ENCODE measurements at places on chromosomes 11 and 22.
A peak's percentile ranks its signal among the peaks of the same experiment; 100 is the strongest.

DNA sequence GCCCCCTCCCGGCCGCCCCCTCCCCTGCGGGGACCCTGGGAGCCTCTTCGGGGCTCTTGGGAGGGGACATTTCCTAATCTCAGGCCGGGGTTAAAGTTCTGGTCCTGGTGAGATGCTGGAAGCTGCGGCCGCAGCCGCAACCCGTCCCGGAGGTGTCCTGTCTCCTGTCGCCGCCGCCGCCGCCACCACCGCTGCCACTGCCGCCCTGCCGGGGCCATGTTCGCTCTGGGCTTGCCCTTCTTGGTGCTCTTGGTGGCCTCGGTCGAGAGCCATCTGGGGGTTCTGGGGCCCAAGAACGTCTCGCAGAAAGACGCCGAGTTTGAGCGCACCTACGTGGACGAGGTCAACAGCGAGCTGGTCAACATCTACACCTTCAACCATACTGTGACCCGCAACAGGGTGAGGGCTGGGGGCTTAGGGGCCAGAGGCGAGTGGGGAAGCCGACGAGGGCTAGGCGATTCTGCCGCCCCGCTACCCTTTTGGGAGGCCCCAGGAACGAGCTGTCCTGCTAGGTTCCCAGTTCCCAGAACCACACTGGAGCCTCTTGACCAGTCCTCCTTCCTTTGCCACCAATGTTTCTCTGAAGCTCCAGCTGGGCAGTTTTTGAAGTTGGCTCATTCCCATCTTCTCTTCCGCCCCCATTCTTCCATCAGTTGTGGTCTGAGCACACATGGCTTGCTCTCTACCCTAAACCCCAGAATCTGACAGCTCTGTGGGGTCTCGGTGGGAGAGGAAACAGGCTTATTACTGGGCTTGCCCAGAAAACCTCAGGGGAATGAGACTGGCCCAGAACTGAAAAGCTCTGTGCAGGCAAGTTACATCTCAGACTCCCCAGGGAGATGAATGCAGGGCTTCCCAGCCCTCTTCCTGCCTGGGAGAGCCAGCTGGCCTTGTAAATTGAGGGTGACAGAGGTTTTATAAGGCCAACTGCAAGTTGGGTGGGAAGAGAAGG, 781 bp downstream of the SIDT2 start:
- peak; percentile 53 for DNase-seq

DNA sequence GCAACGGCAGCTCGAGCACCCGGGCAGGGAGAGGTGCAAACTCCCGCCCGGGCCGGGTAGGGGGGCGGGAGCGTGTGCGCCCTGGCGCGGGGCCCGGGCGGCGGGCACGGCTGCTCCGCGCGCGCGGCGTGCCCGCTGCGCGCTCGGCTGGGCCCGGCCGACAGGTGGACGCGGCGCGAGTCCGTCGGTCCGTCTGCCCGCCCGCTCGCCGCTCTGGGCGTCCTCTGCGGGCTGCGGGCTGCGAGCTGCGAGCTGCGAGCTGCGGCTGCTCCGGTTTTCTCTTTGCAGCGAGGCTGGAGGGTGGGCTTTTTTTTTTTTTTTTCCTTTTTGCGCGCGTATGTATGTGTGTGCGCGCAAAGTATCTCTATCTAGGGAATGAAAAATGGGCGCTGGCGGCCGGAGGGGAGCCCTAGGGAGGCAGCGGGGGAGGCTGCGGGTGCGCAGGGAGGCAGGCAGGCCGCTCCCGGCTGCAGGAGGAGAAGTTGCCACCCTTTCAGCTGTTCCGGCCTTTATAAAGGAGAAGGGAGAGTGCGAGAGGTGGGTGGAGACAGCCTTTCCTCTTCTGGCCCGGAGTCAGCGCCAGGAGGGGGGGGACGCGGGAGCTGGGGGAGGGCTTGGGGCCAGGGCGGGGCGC, at the start of gene PDGFB:
Gene PDGFB, minus strand, starts transcription at position 487 of the 634 bp plus-strand sequence. CDS start 1,019 bp downstream, outside the sequence.
- no peak for DNase-seq

- DNase-seq, result no peak
Measured at GRCh38 chr22:47610764-47611163, 848.3 kb downstream of the TBC1D22A start.

- no peak for DNase-seq
Measured at GRCh38 chr22:31436132-31436531, 36.7 kb downstream of the DRG1 start.

- DNase-seq, result no peak
Measured at GRCh38 chr11:122852796-122853160, 14.5 kb downstream of the CRTAM start.

DNA sequence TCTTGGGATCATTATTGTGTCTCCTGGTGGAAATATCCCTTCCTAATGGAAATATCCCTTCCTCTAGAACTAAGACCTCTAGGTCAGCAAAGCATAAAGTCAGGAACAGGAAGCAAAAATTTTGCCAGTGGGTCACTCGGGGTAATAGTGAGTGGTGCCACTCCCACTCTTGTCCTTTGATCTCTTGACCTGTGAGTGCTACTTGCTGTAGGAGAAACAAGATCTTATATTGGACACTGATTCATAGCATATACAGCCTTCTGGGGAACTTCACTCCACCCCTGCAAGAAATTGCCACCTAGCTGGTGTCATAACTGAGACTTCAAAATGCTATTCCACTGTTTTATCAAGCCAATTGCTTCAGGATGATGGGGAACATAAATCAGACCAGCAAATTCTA, 44.7 kb upstream of the TMEM45B start:
- no peak for DNase-seq

GRCh38 chr11:78912778-78913177, 338.1 kb upstream of the NARS2 start:
- no peak for DNase-seq

DNA sequence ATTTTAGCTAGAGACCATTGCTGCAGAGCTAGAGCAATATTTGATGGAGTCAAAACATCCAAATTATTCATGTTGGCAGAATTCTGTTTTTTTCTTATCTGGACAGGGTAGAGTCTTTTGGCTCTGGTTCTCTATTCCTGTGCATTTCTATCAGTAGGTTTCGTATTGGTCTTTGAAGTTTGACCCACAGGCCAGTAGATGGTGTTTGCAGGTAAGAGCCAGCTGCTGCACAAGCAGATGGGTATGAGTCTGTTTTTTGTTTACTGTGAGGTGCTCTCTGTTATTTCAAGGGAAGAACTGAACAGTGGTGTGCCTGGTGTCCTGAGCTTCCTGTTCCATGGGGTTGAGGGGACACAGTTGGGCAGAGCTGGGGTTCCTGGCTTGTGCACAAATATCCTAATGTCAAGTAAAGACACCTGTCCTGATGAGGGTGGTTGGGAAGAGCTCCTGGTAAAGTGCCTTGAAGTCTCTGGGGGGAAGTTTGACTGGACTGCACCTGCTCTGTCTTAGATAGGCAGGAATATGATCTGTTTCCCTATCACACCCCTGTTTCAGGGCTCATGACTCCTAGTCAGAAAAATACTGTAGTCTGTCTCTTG, 34.0 kb upstream of the SLC22A25 start:
- no peak for DNase-seq

DNA sequence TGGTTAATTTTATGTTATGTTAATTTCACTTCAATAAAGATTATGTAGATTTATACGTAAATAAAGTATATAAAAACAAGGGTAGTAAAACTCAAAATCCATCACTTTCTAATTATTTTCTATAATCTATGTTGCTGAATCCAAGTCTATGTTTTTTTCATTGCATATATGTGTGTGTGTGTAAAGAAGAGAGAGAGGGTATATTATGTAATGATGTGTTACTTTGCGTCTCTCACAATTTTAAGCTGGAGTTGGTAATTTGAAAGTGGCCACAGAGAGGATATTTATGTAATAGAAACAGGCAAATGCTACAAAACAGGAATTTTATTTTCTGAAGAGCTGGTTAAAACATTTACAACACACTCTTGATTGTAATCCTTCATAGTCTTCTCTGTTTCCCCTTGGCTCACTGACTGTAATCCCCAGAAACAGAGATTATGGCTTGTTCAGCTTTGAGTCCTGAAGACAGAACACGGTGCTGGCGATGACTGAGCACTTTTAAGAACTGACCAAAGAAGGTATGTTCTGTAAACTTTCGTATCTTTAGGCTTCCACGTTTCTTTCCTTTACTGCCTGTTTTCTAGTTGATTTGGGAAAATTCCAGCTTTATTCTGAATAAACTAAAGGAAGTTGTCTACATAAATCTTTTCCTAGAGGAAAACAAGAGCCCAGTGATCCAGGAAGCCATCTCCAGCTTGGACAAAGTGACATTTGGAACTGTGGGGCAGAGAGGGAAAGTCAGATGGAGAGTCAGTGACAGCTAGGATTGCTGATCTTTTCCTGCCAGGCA, 43.6 kb downstream of the OR2AG2 start:
- no peak for DNase-seq

GRCh38 chr11:1757861-1758610, 5.7 kb downstream of the CTSD start:
- DNase-seq, result peak; percentile 54

GRCh38 chr11:46480909-46481308, 89.3 kb upstream of the CHRM4 start:
- no peak for DNase-seq

DNA sequence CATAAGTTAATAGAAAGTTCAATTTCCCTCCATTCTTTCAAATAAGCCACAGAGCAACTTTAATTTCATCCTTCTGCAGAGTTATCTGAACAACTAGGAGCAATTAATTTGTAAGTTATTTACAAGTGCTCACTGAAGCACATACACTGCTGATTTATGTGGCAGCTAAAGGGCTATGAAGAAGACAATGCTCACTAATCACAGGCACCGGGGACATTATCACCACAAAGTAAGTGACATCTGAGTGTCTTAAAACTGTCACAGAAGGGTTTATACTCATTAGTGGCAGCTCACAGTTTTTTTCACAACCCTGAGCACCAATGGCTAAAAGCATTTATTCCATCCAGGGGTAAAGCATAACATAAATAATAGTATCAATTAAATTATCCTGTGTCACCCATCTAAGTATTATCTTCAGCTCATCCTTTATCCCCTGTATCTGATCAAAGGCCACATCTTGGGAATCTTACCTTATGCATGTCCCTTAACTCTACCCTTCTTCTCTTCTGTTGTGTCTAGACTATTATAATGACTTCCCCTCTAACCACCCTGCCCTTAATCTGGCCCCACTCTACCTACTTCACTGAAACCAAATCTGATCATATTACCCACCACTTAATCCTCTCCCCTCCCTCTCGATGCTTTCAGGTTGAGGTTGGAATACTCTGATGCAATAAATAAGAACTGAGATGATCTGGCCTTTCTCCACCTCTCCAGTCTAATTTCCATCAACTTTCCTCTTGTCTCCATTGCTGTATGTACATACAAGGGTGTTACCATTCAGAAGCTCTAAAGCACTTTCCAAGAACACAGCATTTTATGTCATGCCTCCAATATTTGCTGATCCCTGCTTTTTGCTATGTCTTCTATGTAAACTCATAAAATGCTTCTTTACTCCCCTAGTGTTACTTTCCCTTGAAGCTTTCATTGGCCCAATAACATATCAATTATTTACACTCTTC, 252.7 kb downstream of the CASP12 start:
- no peak for DNase-seq

- DNase-seq, result peak; percentile 47
Measured at GRCh38 chr11:128734103-128734831, 40.4 kb downstream of the FLI1 start.

DNA sequence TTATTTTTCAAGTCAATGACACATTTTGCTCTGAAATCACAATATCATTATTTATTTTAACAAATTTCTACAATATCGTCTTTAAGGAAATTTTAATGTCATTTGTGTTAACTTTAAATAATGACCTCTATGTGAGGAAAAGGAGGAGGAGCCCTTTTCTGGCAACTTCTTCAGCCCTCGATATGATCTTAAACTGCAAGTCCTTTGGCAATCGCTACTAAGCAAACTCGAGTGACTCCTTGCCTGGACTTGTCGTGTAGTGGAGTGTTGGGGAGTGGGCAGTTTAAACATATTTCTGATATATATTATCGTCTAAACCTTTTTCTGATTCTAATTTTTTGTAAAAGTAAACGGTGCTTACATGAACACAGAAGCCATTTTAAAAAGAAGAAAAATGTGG, 16.7 kb downstream of the ETS1 start:
- DNase-seq, result no peak

DNA sequence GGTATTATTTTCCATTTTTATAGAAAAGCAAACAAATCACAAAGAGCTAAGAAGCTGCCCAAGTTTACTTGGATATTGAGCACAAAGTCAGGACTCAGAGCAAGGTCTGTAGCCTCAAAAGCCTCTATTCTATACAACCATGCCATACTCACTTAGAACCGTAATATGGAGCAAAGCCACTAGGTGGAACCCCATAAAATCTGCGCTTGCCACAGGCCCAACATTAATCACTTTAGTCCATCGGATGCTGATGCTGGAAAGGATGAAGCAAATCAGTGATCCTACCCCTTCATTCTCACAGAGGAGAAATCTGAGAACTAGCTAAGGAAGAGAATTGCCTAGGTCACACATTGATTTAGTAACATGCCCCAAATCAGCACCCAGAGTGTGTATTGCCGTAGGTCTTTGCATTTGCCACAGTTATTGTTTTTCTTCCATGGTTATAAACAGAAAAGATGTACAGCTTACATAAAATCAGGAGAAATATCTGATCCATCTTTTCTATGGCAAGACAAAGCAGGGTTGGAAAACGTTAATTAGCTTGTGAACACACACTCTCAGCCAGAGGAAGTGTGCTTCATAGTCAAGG, 56.7 kb upstream of the RAB38 start:
- DNase-seq, result no peak

DNA sequence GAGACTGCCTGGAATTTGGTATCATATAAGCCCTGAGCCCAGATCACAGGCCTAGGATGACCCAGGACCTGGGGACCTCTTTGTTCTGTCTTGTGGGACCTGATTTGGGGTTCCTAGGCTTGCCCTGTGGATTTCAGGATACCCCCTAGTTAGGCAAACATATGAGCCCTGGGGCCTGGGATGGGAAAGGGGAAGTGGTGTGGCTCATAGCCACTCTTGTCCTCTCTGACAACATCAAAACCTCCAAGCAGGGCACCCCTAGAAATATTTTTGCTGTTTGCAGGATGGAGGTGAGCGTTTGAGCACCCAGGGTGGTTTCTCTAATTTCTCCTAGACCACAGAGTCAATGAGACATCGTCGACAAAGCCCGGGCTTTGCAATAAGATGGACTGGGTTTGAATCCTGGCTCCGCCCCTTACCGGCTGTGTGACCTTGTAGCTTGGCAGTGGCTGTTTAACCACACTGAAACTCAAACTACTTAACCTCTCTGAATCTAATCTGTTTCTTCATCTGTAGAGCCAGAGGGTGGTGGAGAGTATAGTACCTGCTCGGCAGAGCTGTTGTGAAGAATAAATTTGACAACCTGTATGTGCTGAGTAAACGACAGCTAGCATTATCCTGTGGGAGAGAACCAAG, 5.3 kb upstream of the LRRC10B start:
- no peak for DNase-seq

DNA sequence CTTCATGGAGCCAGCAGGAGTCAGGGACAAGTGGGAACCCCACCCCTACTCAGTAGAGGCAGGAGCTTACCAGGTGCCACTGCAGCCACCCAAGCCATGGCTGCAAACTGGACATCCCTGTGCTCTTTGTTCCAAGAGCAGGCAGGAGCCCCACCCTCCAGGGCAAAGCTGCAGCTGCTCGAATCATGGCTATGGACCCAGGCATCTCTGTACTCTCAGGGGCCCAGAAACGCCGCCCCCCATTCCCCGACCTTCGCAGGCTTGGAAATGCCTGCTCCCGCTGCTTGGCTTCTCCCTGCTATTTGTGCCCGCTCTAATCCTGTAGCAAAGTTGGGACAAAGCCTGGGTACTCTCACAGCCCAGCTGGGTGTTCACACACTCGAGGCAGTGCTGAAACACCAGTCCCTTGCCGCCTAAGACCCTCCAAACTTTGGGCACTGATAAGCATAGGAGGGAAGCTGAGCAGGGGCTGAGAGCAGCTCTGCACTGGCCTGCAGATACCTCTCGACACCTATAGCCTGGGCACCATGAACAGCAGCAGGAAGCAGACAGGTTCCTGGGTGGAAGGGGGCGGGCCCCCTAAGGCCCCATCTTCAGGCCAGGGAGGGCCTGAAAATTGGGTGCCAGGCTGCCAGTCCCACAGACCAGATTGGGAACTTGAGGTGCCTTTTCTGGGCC, 402.4 kb downstream of the LRRC4C start:
- DNase-seq, result no peak
